ENCODE measurements at places on chromosomes 11 and 22.

- no peak for DNase-seq
These were observed 42.1 kb upstream of the MOB2 start for GRCh38 chr11:1528710-1529109.

- DNase-seq, result no peak
These were observed 42.1 kb upstream of the LARGE1 start for GRCh38 chr22:33962409-33962808.

DNA sequence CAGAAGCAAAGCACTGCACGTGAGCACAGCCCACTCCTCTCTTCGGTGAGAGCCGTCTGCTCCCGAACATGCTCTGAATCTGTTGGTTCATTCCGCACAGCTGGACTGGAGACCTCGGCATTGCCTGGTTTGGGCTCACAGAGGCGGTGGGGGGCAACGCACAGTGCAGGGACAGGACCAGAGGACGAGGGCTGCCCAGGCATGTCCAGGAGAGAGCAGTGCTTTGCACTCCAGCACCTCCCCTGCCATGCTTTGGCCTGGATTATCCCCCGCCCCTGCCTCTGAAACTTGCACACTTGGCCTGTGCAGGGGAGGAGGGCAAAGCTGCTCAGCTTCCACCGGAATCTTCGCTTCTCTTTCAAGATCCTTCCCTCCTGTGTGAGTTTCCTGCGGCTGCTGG is 536.5 kb downstream of the BRD1 start:
- DNase-seq, result no peak

GRCh38 chr11:11843211-11843621 is 1.4 kb downstream of the USP47 start:
- DNase-seq, result no peak

DNA sequence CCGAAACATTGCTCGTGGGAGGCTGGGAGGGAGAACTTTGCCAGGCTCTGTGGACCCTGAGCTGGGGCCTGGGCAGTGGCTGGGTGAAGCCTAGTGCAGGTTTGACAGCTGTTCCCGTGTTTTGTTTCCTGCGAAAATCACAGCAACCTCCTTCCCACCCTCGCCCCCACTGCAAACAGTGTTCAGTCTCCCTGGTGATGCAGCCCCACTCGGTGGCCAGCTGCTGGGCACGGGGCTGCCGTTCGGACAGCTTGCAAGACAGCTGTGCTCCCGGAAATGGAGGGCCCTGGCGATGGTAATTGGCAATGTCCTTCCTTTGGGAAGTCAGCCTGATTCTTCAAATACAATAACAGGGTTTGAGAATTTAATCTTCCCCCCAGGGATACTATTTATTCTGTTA is 10.4 kb upstream of the GAL start:
- DNase-seq, result no peak

- peak; percentile 43 for DNase-seq
These were observed 23.3 kb upstream of the PPP6R3 start for GRCh38 chr11:68436985-68437926.

GRCh38 chr11:73415854-73416615 is 39.8 kb downstream of the RELT start:
- peak; percentile 68 for DNase-seq

- DNase-seq, result no peak
These were observed 14.2 kb upstream of the APOBEC3A start for GRCh38 chr22:38943201-38943600.

DNA sequence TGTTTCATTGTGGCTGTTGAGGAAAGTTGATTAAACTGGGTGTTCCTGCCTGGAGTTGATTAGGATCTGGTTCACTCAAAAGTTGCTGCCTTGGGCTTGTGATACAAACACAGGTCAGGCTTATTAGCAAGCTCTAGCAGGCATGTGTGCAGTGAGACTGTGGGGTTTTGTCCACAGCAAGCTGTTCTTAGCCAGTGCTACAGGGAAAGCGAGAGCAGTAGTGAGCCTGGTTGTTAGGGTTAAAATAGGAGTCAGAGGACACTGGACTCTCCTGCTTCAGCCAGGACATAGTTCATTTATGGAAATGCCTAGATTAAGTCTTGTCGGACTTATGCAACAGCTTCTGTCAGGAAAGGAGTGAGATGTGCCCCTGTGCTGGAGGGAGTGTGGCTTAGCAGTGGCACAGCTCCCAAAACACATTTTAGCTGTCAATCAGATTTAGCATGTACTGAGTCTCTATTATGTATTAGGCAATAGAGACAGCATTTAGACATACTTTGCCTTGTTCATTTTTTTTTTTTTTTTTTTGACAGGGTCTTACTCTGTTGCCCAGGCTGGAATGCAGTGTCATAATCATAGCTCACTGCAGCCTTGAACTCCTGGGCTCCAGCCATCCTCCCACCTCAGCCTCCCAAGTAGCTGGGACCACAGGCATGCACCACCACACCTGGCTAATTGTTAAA is 8.7 kb downstream of the SNRPD3 start:
- DNase-seq, result peak; percentile 45

GRCh38 chr11:109939166-109939810 is 153.9 kb upstream of the ZC3H12C start:
- peak; percentile 35 for DNase-seq

GRCh38 chr11:69342588-69343330 is 48.8 kb downstream of the MYEOV start:
- no peak for DNase-seq

DNA sequence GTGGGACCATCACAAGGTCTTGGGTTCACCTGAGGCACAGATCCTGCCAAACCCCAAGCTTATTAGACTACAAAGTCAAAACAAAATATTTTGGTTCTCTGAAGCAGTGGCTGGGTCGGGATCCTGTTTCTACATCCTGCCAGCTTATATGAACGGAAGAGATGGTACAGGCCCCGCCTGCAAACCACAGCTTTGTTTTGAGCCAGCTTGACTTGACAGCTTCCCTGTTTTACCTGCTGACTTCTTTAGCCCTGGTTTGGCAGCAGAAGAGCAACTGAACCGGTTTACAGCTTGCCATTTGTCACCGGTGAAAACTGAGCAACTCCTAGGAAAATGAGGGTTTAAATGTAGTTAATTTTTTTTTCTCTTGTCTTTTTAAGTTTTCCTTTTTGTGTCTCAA is 11.4 kb downstream of the PACS1 start:
- no peak for DNase-seq

- no peak for DNase-seq
These were observed 1045.8 kb downstream of the TBC1D22A start for GRCh38 chr22:47808236-47808635.

DNA sequence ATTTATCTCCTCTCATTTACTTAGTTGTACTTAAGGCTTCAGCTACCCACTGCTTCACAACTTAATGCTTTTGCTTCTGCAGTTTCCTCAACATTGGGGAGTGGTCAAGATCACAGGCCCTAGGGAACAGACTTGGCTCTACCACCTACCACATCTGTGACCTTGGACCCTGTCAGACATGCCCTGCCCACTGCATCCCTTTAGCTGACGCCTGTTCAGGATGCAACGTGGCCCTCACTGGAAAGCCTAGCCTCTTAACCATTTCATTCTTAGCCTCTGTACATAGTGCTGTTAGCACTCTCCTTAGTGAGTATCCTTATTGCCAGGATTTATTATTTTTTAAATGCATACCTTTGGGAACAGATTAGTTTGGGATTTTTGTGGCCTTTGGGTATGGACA is 34.4 kb downstream of the TNRC6B start:
- DNase-seq, result no peak

GRCh38 chr11:100961633-100962032 is 168.0 kb downstream of the PGR start:
- no peak for DNase-seq

- DNase-seq, result no peak
These were observed 250.7 kb downstream of the LUZP2 start for GRCh38 chr11:24747275-24748251.

DNA sequence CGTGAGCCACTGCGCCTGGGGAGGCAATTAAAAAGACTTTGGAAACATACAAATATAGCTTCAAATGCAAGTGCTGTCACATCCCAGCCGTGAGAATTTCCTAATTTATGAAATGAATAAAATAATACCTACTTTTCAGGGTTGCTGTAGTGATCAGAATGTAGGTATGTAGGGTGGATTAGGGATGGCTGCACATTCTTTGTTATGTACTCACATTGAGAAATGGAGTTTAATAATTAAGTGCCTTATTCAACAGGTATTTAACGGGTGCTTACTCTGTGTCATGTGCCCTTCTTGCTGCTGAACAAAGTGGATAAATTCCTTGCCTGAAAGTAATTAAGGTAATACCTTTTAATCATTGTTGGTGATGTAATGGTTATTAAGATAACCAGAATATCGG is 37.0 kb downstream of the MMP7 start:
- DNase-seq, result no peak

- no peak for DNase-seq
These were observed 5.4 kb downstream of the BSX start for GRCh38 chr11:122976061-122976733.

DNA sequence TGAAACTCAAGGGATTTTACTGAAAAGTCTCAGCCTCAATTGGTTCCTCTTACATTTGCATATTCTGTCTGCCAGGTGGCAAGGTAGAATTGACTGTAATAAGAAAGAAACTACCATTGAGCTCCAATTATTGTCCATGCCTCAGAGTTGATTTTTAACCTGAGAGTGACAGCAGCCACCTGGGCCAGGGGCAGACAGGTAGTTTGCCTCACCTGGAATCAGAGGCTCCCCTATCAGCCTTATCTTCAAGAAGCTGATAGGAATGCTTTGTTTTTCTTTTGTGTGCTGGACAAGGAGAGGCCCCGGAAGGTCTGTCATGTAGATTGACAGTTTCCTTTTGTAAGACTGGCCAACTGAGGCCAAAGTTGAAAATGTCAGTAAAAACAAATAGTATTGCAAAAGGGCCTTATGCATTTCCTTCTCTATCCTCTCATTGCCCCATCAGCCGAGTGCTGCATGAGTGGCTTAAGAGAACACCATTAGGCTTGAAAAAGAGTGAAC is 34.1 kb downstream of the CD44 start:
- DNase-seq, result no peak

GRCh38 chr22:44525941-44526778 is 28.1 kb upstream of the RTL6 start:
- DNase-seq, result no peak

GRCh38 chr22:26529345-26529744 is 17.1 kb upstream of the TFIP11 start:
- no peak for DNase-seq

DNA sequence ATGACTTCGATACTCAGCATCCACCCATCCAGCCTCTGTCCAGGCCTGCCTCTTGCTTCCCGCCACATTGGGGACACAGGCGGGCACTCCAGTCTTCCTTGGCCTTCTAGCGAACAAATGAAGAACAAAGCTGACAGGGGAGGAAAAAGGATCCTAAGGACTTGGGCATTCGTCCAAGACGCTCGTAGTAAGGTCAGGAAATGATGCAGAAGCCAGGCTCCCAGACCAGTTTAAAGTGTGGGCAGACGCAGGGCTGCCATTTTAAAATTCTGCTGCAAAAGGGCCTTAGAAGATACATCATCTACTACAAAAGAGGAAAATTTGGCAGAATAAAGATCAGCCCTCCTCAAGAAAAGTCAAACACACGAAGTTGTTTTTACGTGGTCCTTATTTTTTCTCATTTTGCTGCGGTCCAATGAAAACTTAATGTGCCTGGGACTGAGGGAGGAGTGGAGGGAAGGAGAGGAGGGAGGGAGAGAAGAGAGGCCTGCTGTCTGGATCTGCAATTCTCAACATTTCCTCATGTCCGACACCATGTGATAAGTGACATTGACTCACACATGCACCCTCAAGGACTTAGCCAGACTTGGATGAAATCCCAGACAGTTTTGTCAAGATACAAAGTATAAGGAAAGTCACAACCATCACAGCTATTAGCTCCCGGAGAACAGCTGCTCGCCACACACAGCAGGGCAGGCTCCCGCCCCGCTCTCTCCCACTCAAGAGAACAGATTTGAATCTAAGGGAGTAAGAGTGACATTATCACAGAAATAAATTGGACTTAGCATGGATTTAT is 5.7 kb downstream of the DNAL4 start:
- peak; percentile 88 for DNase-seq

DNA sequence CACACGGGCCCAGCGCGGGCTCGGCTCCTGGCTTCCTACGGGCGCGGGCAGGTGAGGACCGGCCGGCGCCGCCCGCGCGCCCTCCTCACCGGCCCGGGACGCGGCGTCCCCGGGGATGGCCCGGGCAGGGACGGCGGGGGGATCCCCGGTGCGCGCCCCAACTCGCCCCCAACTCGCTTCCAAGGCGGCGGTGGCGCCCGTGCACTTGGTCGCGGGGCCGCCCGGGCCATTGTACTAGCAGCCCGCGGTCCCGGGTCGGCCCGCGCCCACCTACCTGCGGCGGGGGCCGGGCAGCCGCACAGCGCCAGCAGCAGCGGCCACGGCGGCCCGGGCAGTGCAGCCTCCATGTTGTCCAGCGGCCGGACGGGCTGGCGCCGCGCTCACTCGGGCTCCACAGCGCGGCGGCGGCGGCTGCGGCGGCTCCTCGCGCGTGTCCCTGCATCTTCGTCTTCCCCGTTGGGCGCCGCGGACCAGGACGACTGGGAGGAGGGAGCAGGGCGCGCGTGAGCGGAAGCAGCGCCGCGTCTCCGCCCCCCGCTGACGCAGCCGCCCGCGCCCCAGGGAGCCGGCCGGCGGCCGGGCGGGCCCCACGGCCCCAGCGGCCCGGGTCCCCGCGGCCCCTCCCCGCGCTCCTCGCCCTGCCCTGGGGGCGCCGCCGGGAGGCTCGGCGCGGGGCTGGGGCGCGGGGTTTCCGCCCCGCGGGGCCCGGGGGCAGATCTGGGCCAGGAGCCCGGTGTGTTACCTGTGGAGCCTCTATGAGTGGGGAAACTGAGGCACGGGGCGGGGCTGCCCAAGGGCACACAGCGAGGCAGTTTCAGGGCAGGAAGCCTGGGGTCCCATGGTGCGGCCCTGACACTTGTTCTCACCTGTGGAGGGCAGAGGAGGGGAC is 159.3 kb upstream of the GRK3 start:
- no peak for DNase-seq

DNA sequence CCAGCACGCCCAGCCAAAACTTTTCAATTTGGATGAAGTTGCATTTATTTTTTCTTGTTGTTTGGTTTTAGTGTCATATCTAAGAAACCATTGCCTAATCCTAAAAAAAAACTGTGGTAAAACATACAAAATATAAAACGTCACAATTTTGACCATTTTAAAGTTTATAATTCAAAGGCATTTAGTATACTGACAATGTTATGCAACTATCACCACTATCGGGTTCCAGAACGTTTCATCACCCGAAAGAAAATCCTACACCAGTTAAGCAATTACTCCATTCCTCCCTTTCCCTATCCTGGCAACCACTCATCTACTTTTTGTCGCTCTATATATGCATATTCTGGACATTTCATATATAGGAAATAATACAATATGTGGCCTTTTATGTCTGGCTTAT is 30.5 kb upstream of the PHOX2A start:
- no peak for DNase-seq

DNA sequence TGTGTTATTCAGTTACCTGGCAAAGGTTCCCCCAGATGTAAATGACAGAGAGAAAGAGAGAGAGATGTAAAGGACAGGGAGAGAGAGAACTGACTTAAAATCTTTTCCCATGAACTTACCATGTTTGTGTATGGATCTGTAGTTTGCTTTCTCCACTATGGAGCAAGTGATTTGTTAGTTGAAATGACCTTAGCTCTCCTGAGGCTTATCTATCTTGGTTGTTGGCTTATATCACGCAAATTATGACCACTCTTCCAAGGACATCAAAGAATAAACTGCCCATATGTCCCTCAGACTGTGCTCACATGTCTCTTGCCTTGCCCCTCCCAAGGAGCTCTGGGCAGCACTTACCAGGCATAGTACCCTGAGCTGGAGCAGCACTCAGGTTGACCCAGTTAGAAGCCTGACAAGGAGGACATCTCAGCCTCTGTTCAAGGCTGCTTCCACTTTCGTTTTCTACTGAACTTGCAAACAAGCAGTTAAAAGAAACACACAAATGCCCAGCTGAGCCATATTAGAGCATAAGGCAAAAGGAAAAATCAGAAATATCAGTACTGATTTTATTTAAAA is 95.3 kb upstream of the RCN1 start:
- DNase-seq, result no peak
